SK-N-SH treated with all-trans-retinoic acid at 6 μM for 48 hours (cell line): ENCODE measurements at places on chromosomes 5 and 9.

GRCh38 chr9:111900858-111901612, 4.4 kb downstream of the UGCG start:
- ATAC-seq: no peak

GRCh38 chr9:90909747-90910283, 108.2 kb downstream of the SYK start:
- ATAC-seq: no peak

DNA sequence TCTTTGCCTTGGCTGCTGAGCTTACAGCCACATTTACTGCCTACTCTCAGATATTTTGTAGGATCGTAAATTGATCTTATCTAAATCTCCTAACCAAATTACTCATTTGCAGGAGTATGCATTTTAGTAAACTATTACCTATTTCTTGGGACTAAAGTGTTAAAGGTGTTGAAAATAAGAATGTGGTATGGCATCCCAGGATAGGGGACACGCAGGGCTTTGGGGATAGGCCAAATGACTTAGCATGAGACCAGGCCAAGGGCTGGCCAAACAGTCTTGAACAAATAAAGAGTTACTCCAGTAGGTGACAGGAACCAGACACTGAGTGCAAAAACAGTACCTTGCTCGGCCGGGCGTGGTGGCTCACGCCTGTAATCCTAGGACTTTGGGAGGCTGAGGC, 25.1 kb downstream of the TBC1D2 start:
- ATAC-seq: no peak

DNA sequence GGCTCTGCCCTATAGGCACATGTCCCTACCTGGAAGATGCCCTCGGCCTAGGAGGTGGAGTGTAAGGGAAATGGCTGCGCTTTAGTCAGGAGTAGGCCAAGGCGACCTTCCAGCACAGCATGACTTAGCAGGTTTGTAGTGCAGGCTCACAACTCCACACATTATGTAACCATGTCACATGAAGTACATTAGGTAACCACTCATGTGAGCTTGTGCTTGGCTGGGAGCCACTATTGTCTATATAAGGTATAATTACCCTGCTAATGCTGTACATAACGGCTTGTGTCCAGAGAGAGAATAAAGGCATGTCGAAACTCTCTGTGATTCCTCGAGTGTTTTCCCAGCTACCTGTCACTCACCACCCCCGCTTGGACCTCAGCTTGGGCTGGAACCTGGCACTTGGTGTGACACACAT, 74.9 kb downstream of the CAMK4 start:
- ATAC-seq: no peak

DNA sequence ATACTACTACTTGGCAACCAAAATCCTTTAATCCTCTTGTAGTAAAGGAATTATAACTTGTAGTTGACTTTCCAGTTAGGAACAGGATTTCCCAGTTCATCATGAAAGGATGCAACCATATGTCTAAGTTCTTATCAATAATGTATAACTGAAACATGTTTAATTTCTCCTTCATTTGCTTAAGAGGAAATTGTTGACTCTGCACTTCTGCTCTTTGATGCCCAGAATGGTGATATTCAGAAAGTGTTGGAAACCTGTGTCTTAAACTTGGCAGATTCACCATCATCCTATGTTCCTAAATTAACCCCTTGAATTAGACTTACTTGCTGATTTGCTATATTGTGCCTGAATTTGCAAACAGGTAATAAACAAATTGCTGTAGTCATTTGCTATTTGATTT, 201.5 kb downstream of the PTPRD start:
- ATAC-seq: no peak

DNA sequence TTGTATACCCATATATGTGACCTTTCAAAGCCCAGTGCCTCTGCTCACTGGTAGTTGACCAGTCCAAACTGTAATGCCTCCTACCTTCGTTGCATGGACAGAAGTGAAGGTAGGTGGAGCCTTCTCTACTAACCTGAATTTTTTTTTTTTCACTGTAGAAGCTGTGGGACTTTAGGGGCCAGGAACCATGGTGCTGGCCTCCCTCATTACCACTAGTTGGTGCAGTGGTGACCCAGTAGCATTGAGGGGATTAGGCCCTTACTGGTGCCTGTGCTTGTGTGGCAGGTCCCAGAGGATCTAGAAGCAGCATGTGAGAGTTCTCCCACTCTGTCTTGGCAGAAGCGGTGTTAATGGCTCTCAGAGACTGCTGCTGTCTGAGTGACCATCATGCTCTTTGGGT, 2.3 kb downstream of the RALGPS1 start:
- no peak for ATAC-seq

DNA sequence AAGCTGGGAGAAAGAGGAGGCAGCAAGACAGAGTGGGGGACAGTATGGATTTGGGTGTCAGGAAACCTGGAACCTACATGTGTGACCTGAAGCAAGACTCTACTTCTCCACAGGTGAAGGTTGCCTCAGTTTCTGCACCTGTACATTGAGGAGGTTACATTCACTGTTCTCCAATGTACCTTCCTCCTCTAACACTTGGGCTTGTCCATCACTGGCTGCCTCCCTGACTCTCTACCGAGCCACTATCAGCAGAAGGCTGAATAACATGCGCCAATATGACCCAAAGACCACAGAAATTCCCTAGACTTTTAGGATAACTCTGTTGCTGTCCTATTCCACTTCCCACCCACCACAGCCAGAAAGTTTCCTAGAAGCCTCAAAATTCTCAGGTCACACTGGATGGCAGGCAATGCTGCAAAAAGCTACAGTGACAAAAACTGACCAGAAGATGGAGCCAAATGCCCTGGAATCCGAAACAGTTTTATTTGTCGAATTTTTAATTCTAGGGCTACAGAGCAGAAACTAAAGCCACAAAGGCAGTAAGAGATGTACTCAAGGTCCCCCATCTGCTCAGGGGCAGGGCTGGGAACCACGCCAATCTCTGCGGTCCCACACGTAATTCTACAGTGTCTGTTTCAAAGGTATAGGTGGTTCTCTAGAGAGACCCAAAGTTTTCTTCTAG, 64.4 kb downstream of the FAM114A2 start:
- ATAC-seq: peak; percentile 89

DNA sequence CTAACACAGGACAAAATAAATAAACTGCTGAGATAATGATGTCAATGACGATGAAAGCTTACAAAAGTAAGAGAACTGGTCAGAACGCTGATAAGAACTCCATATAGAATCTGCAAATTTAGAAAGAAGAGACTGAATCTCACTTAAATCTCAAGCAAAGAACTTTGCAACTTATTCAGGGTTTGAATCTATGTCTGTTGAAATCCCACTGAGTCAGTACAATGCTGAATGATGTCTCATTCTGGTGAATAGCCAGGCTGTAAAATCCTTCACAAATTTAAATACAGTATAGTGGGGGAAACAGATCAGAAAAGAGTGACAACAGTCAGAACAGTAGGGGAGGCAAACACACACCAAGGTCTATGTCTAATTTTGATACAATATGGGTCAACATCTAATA, 38.9 kb upstream of the NR3C1 start:
- no peak for ATAC-seq
